ENCODE measurements at places on chromosomes 4 and X.

DNA sequence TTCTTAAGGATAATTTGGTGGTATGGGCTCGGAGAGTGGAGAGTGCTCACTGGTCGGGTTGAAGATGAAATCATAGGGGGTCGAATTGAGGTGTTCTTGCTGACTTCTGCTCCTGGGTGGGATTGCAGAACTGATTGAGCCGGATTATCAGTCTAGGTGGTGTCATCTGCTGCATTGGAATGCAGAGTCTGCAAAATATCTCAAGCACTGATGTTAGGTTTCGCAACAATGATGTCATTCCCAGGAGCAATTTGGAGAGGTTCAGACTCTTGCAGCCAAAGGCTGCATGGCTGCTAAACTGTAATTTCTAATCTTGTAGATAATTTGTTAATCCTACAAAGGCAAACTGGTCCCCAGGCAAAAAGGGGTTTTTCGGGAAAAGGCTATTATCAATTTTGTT is 67.7 kb downstream of the RHOH start:
- no peaks in the 10 kb centered on the region for H3K36me3 ChIP-seq
- no peaks in the 10 kb centered on the region for H3K27me3 ChIP-seq
- H3K27ac ChIP-seq = no peak overlapping the region
- DNase-seq = no peak

GRCh38 chr4:11814758-11815157 is 386.1 kb upstream of the HS3ST1 start:
- H3K27me3 ChIP-seq = no peaks in the 10 kb centered on the region
- H3K27ac ChIP-seq = no peak overlapping the region
- no peak for DNase-seq
- no peaks in the 10 kb centered on the region for H3K36me3 ChIP-seq

DNA sequence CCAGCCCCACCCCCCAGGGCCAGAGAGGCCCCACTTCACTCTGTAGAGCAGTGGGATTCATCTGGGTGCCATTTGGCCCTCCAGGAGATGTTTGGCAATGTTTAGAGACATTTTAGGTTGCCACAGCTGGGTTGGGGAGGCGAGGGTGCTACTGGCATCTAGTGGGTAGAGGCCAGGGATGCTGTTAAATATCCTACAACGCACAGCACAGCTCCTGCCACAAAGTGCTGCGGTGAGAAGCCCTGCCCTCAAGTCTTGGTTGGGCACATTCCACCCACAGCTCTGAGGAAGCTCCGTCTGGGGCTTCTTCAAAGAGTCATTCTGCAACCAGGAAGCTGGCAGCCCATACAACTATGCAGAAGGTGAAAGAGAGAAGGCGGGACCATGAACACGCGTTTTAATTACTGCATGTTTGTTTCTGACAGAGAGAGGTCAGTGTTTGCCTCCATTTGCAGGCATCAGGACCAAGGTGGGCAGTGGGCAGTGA is 48.1 kb upstream of the FAM9C start:
- peak overlapping the region; percentile 82 for H3K27ac ChIP-seq
- no peaks in the 10 kb centered on the region for H3K36me3 ChIP-seq
- no peak overlapping the region for H3K4me3 ChIP-seq
- peaks cover 7% of the 10 kb centered on the region for H3K4me1 ChIP-seq
- DNase-seq = peak; percentile 76
- H3K27me3 ChIP-seq = no peaks in the 10 kb centered on the region

DNA sequence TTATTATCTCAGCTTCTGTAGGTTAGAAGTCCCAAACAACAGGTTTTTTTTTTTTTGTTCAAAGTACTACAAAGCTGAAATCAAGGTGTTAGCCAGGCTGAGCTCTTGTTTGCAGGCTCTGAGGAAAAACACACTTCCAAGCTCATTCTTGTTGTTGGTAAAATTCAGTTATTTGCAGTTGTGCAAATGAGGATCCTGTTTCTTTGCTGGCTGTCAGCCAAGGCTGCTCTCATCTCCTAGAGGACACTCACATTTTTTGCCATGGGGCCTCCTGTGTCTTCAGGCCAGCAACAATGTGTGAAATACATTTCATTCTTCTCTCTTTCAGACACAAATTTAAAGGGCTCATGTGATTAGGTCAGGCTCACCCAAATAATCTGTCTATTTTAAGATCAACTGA is 60.3 kb upstream of the HSD17B10 start:
- no peak overlapping the region for H3K27ac ChIP-seq
- DNase-seq = no peak
- no peaks in the 10 kb centered on the region for H3K4me1 ChIP-seq
- H3K36me3 ChIP-seq = no peaks in the 10 kb centered on the region
- no peak overlapping the region for H3K4me3 ChIP-seq

- no peaks in the 10 kb centered on the region for H3K36me3 ChIP-seq
- H3K4me3 ChIP-seq = no peak overlapping the region
- H3K27me3 ChIP-seq = no peaks in the 10 kb centered on the region
- no peak overlapping the region for H3K27ac ChIP-seq
- no peak for DNase-seq
Observed at GRCh38 chrX:34365471-34365870, 233.4 kb upstream of the FAM47A start.

- no peak overlapping the region for H3K27ac ChIP-seq
- H3K4me1 ChIP-seq = no peaks in the 10 kb centered on the region
- no peak for DNase-seq
- no peaks in the 10 kb centered on the region for H3K27me3 ChIP-seq
- no peak overlapping the region for H3K4me3 ChIP-seq
Observed at GRCh38 chrX:71174795-71175194, 30.2 kb downstream of the NLGN3 start.

- no peaks in the 10 kb centered on the region for H3K27me3 ChIP-seq
- no peaks in the 10 kb centered on the region for H3K36me3 ChIP-seq
- DNase-seq = no peak
- no peak overlapping the region for H3K27ac ChIP-seq
Observed at GRCh38 chrX:131646106-131646505, 102.2 kb downstream of the OR13H1 start.

- no peaks in the 10 kb centered on the region for H3K36me3 ChIP-seq
- no peak overlapping the region for H3K4me3 ChIP-seq
- no peaks in the 10 kb centered on the region for H3K27me3 ChIP-seq
- no peak overlapping the region for H3K27ac ChIP-seq
- H3K4me1 ChIP-seq = no peaks in the 10 kb centered on the region
Observed at GRCh38 chr4:64889906-64890610, 480.8 kb upstream of the TECRL start.

DNA sequence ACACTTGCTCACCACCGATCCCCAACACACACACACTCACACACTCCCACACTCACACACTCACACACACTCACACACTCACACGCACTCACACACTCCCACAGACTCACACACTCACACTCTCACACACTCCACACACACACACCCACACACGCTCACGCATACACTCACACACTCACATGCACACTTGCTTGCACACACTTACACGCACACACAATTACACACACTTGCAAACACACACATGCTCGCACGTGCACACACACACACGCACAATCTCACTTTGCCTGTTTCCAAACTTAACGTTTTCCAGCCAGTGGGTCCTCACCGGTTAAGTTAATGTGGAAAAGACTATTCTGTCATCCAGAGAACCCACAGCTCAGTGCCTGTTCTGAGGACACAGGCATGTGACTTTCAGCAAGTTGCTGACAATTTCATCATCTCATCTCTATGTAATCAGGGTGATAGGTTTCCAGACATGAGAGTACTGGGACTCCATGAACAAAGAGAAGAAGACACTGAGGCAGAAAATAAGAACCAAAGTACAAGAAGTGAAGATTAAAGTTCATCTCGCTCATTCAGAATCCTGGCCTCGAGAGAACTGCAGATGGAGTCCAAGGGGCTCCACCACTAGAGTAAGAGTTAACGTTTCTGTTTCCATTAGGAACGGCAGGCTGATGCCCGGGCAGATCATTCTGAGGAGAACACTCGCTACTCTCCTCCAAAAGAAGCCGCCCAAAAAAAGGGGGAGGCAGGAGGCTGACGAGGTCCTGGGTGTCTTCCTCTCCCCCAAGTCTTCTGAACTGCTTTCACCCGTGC is 153.2 kb upstream of the FRG1 start:
- H3K27me3 ChIP-seq = no peaks in the 10 kb centered on the region
- H3K4me1 ChIP-seq = no peaks in the 10 kb centered on the region
- no peak overlapping the region for H3K4me3 ChIP-seq
- H3K36me3 ChIP-seq = no peaks in the 10 kb centered on the region

DNA sequence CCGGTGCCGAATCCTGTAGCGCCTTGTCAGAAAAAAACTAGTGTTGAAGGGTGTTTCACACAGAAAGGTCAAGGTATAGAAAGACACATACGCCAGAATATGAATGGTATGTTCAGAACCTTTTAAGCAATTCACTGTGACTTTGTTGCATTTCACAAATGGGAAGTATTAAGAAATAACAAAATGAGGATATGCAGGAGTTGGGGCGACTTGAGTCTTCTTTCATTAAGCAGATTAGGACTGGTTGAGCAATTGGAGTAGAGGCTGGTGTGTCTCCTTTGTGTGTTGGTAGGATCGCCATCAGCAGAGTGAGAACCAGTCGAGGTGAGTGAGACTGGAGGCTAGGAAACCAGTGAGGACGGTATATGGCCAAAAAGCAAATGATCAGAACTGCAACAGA is 1454.5 kb upstream of the TENM3 start:
- no peaks in the 10 kb centered on the region for H3K27me3 ChIP-seq
- no peaks in the 10 kb centered on the region for H3K36me3 ChIP-seq
- DNase-seq = no peak

DNA sequence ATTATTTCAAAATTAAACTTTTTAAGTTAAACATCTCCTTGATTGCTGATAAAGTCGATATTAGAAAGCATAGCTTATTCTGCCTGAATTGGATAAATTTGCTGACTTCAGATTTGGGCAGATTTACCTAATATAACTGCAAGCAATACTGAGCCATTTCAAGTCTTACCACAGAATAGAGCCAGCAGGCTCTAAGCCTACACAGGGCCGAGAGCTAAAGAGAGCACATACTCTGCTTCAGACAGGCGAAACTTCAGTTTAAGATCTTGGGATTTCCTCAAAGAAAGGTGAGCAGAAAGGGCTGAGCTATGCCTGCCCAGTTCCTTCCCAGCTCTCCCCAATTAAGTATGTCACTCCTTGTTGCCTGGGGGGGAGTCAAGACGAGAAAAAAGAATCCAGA is 240.6 kb upstream of the NOCT start:
- no peak overlapping the region for H3K4me3 ChIP-seq
- no peak for DNase-seq
- no peak overlapping the region for H3K27ac ChIP-seq
- no peaks in the 10 kb centered on the region for H3K36me3 ChIP-seq

DNA sequence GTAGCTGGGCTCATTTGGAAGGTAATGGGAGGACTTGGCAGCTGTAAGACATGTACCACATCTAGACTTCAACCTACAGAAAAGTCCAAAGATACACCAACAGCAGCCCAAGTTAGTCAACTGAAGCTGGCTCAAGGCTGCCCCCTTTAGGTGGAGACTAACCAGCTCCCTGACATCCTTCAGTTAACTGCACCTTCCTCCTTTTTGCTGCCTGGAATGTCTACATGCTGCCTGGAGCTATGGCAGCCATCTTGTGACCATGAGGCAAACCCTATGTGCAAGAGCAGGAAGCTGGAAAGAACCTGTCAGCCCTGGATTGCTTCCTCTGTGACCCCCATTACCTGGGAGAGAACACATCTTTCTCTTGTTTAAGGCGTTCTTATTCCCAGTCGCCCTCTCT is 25.8 kb downstream of the ARSD start:
- no peaks in the 10 kb centered on the region for H3K4me1 ChIP-seq
- no peak for DNase-seq

GRCh38 chr4:181731900-181732299 is 511.3 kb upstream of the TENM3 start:
- H3K27ac ChIP-seq = no peak overlapping the region
- no peaks in the 10 kb centered on the region for H3K27me3 ChIP-seq
- DNase-seq = no peak
- H3K4me3 ChIP-seq = no peak overlapping the region

- no peak overlapping the region for H3K27ac ChIP-seq
- H3K4me1 ChIP-seq = no peaks in the 10 kb centered on the region
- no peak overlapping the region for H3K4me3 ChIP-seq
Observed at GRCh38 chrX:1564750-1565683, 26.4 kb upstream of the AKAP17A start.

- H3K36me3 ChIP-seq = no peaks in the 10 kb centered on the region
- H3K27me3 ChIP-seq = peaks cover 19% of the 10 kb centered on the region
- DNase-seq = peak; percentile 6
Observed at GRCh38 chr4:118348886-118349285, 3.9 kb downstream of the PRSS12 start.

DNA sequence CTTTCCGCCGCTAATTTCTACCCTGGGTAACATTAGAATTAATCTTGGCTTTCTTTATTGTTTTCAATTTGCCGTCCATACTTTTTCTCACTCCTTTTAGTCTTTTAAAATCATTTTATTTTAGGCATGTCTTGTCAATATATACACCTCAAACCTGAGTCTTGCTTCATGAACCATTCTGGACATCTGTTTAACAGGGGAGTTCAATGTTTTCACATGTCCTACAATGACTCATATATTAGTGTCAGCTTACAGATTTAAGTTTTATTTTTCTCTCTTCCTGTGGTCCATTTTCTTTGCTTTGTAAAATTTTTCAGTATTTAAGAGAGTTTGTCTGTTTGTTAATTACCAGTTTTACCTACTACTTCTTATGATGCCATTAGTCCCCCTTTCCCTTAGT is 89.5 kb downstream of the LCORL start:
- no peaks in the 10 kb centered on the region for H3K27me3 ChIP-seq
- no peaks in the 10 kb centered on the region for H3K4me1 ChIP-seq
- no peak overlapping the region for H3K27ac ChIP-seq

- H3K27ac ChIP-seq = no peak overlapping the region
- no peaks in the 10 kb centered on the region for H3K4me1 ChIP-seq
- no peaks in the 10 kb centered on the region for H3K36me3 ChIP-seq
- peak; percentile 69 for DNase-seq
- H3K4me3 ChIP-seq = no peak overlapping the region
Observed at GRCh38 chr4:24488399-24489164, 95.8 kb downstream of the DHX15 start.

GRCh38 chr4:94714365-94715160 is 43.2 kb upstream of the BMPR1B start:
- no peak overlapping the region for H3K4me3 ChIP-seq
- no peaks in the 10 kb centered on the region for H3K27me3 ChIP-seq
- H3K36me3 ChIP-seq = no peaks in the 10 kb centered on the region
- no peaks in the 10 kb centered on the region for H3K4me1 ChIP-seq

- no peak overlapping the region for H3K4me3 ChIP-seq
- no peaks in the 10 kb centered on the region for H3K36me3 ChIP-seq
- H3K4me1 ChIP-seq = no peaks in the 10 kb centered on the region
- no peaks in the 10 kb centered on the region for H3K27me3 ChIP-seq
- no peak overlapping the region for H3K27ac ChIP-seq
Observed at GRCh38 chr4:24642981-24643547, 58.7 kb upstream of the DHX15 start.

- no peak for DNase-seq
- H3K4me3 ChIP-seq = no peak overlapping the region
- H3K4me1 ChIP-seq = no peaks in the 10 kb centered on the region
- H3K27ac ChIP-seq = no peak overlapping the region
Observed at GRCh38 chr4:152160225-152160800, 375.6 kb downstream of the FBXW7 start.

DNA sequence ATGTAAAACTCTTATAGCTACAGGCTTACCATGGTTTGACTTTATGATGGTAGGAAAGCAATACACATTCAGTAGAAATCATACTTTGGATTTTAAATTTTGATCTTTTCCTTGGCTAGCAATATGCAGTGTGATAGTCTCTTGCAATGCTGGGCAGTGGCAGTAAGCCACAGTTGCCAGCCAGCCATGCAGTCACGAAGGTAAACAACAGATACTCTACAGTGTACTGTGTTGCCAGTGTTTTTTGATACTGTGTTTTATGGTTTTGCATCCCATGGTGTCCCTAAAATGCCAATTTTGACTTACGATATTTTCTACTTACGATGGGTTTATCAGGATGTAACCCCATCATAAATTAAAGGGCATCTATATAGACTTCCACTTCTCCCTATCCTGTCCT is 24.8 kb upstream of the KLF3 start:
- no peak overlapping the region for H3K27ac ChIP-seq
- H3K36me3 ChIP-seq = no peaks in the 10 kb centered on the region
- no peak overlapping the region for H3K4me3 ChIP-seq
- H3K4me1 ChIP-seq = no peaks in the 10 kb centered on the region
- no peak for DNase-seq
